Neural progenitor cell (in vitro differentiated cells): ENCODE measurements at places on chromosomes 7 and 10.

- no peak for DNase-seq
These were observed 212.7 kb upstream of the FAM3C start for GRCh38 chr7:121608785-121609184.

DNA sequence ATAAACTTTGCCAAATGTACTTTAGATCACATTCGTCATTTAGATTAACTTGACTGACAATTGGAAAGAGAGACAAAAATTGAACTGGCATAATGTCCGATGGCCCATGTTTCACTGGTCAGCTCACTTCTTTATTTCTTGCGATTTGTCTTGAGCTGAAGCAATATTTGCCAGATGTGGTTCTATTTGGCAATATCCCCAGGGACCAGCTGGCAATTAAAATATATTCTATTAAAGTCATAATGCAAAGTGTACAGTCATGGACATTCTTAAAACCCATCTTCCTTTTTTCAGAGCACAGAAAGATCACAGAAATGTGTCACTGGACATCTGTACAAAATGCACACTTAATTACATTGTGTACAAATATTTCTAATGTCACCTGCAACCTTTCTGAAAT is 26.3 kb downstream of the NEBL start:
- no peak for DNase-seq

GRCh38 chr7:51261117-51261835 is 55.3 kb downstream of the COBL start:
- DNase-seq: no peak

DNA sequence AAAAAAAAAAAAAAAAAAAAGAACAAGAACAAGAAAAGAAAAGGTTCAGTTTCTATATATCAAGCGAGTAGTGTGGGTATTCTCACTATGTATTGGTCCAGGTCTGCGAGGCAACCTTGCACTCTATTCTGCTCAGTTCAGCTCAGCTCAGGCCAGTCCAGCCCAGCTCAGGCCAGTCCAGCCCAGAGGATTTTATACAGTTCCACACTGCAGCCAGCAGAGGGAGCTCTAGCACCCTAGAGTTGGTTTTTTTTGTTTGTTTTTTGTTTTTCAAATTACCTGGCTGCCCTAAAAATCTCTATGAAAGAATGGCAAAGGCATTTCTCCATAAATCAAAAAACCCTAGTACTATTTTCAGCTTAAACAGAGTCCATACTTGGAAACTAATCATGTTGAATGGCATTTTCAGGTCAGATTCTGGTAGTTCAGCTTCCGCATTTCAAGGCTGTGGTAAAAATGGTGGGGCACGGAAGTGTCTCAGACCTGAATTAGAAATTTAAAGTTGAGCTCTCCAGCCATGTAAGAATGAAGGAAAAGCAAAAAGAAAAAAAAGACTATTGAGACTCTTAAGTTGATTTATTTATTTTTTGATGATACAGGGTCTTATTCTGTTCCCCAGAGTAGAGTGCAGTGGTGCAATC is 55.2 kb upstream of the GSDME start:
- peak; percentile 69 for DNase-seq

DNA sequence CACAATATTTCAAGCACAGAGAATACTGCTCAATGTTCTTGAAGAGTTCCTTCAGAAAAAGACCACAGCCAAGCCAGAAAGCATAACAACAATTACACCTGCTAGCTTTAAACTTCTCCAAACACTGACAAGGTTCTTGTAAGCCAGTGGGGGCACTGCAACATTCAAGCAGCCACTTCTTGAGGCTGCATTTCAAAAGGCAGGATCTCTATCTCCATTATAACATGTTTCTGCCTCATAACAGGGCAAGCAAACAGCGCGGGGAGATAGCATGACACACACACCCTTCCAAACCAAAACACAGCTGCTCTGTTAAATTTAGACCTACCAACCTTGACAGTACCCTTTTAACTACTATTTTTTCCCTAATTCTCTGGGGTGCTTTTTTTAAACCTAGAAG is 30.8 kb downstream of the CHCHD3 start:
- DNase-seq: peak; percentile 35

GRCh38 chr7:84207025-84207424 is 12.4 kb upstream of the SEMA3A start:
- DNase-seq: peak; percentile 74
